IMR-90 (cell line): ENCODE measurements at places on chromosomes 5 and 9.

DNA sequence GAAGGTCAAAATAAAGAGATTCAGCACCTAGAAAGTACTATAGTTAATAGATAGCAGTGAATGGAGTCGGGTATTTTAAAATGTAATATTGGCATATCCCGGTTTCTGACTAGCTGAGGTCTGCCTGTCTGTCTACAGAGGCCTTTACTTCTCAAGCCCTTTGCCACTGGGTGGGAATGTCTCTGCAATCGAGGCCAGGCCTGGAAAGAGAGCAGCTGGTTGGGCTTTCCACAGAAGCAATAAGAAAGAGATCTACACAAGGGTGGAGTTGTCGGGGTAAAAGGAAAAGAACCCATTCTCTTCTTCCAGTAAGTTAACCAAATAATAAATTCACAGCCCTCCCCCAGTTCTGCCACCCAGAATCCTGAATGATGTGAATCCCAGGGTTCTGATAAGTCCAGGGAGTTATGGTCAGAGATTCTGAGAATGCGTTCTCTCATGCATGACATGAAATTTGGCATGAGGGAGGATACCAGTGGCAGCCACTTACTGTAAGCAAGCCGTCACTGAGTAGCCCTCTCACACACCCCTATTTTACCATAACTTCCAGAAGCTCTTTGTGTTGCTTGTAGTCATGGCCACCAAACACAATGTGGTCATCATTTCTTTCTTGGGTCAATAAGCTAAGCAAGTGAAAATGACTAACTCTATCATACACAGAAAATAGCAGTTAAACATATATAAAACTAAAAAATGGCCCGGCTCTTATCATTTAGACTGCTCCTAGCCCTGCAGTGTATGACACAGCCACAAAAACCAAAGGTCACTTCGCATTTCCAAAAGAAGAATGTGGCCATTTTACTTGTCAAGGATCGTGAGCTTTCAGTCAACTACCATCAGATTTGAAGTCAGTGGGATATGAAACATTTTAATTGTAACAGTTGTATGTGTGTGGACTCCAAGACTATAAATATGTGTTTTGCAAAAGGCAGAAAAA, 185.0 kb downstream of the GLIS3 start:
- DNase-seq = peak; percentile 86

GRCh38 chr5:76219636-76220035, 136.5 kb downstream of the SV2C start:
- DNase-seq = no peak

GRCh38 chr5:176908675-176909368, 9.7 kb upstream of the HK3 start:
- DNase-seq = no peak

- DNase-seq = peak; percentile 21
Observed at GRCh38 chr9:80664327-80665210, 1024.8 kb downstream of the TLE1 start.
